ENCODE measurements at places on chromosomes 7 and 10.

- DNase-seq: no peak
Measured at GRCh38 chr10:132543916-132544743, 6.5 kb downstream of the INPP5A start.

GRCh38 chr7:100778061-100778621, 44.7 kb downstream of the ZAN start:
- DNase-seq: no peak

DNA sequence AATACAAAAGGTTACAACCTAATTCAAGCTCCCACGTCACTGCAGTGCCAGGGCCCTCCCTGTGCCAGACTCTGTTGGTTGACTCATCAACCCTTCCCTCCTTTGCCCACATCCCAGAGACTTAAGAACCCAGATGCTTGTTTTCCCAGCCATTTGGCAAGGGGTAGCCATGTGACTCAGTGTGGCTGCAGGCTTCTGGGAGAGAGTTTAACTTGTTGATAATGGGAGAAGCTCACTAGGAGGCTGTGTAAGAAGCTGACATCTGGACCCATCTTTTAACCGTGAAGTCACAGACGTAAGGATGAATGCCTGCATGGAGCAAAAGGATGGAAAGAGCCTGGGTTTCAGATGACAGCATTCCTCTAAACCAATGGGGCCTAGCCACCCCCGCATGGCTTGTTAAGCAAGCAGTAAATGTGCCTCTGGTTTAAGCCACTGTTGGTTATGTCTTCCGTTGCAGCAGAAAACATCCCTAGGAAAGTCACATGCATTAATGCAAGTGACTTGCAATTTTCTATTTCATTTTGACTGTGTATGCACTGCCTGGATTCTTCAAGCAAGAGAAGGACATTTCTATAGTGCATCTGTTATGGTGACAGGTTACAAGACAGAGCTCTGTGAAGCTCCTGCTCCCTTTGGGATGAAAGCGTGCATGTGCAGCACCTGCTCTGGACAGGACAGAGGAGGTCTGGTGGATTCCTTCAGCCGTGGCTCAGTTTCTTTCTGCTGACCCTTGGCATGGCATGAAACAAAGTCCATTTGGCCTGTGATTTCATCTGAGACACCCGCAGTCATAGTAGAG, 57.5 kb upstream of the CREB5 start:
- no peak for DNase-seq

- no peak for DNase-seq
Measured at GRCh38 chr10:33125522-33126517, 167.8 kb upstream of the ITGB1 start.

GRCh38 chr10:93941606-93942005, 47.8 kb downstream of the SLC35G1 start:
- no peak for DNase-seq

GRCh38 chr10:98212196-98212595, 55.8 kb downstream of the LOXL4 start:
- no peak for DNase-seq

DNA sequence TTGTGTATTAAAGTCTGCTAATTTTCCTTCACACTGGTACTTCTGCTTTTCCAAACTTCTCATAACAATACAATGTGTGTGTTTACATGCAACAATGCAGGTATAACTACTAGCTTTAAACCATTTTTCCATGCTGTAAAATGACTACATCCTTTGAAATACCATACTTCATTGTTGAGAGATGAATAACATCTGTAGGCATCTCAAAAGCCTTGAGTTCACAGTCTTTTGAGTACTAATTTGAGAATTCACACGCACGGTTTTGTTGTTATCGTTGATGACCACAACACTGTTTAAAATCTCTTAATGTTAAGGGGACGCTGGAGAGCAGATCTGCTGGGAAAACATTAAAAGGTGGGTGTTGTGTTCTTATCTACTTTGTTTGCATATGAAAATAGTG, 37.4 kb downstream of the SEMA3A start:
- DNase-seq: no peak

DNA sequence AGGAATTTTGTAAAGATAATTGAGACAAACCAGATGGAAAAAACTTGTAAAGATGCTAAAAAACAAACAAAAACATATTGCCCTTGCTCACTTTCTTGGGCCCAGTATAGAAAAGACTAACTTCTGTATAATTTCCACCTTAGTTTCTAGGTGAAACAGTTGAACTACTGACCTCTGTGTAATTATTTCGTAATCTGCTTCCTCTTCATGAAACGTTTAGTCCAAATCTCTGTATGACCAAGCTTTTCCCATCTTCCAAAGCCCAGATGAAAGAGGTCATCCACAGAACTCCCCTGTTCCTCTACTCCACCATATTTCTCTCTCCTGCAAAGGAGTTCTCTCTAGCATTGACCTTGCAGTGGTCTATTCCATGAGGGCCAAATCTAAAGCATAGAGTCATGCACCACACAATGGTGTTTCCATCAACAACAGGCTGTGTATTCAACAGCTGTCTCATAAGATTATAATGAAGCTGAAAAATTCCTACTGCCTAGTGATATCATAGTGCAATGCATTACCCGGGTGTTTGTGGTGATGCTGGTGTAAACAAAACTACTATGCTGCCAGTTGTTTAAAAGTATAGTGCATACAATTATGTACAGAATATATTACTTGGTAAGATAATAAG, 647.6 kb downstream of the TNS3 start:
- no peak for DNase-seq

- no peak for DNase-seq
Measured at GRCh38 chr10:119431034-119431772, 111.3 kb downstream of the RGS10 start.

- no peak for DNase-seq
Measured at GRCh38 chr10:132347211-132347930, 15.4 kb downstream of the LRRC27 start.

- DNase-seq: no peak
Measured at GRCh38 chr10:17273403-17273802, 45.4 kb downstream of the VIM start.

- DNase-seq: peak; percentile 47
Measured at GRCh38 chr7:100694098-100694745, at the start of gene GIGYF1. GIGYF1 (minus strand) TSS chr7:100694250; CDS start chr7:100688238, 6,012 bp downstream.

DNA sequence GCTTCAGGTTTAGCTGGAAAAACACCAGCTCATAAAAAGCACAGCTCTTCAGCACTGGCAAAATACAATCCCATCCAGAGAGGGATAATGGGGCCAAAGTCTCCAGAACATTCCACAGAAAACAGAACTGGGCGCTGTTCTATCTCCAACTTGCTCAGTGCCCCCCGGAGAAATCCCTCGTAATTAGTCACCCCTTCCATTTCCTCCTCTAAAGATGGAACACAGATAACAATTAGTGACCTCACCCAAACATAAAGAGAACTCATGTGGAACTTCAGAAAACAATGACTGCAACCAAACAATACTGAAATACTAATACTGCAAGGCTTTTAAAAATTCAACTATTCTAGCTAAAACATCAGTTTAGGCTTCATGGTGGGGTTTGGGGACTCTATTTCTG, 46.3 kb downstream of the KIAA1549 start:
- DNase-seq: no peak

GRCh38 chr7:16755397-16755796, 1.8 kb downstream of the TSPAN13 start:
- DNase-seq: no peak

GRCh38 chr10:60731134-60731885, 47.0 kb upstream of the CDK1 start:
- no peak for DNase-seq

DNA sequence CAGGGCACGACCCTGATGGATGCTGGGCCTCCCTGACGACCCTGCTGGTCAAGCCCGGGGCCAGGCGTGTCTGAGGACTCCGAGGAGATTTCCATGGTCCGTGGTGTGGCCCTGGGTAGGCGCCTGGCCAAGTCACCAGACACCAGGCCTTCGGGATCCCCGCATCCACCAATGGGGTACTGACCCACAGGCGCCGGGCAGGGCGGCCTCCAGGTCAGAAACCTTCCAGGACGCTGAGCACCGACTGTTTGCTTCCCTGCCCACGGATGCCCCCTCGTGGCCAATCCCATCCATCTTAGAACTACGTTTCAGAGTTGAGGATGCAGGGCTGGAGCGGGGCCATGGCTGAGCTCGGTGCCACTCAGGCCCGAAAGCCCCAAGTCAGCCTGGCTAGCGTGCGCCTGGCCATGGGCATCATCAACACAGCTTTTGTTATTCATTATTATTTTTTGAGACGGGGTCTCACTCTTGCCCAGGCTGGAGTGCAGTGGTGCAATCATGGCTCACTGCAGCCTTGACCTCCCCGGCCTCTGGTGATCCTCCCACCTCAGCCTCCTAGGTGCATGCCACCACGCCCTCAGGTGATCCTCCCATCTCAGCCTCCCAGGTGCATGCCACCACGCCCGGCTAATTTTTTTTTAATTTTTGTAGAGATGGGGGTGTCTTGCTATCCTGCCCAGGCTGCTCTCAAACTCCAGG, 7.1 kb upstream of the AMZ1 start:
- DNase-seq: peak; percentile 86

- no peak for DNase-seq
Measured at GRCh38 chr10:42952349-42952748, 124.5 kb upstream of the RET start.

DNA sequence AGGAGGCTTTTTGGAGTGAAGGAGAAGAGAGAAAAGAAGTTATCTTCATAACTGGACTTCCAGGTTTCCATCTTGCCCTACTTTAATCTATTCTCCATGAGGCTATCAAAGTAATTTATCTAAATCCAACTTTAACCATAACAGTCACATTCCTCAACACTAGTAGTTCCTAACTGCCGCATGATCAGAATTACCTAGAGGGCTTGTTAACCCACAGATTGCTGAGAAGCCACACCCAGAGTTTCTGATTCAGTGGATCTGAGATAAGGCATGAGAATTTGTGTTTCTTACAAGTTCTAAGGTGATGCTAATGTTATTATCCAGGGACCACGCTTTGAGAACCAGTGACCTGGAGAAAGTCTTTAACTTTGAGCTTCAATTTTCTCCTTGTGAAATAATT, 8.3 kb upstream of the COL1A2 start:
- DNase-seq: no peak

GRCh38 chr10:33939892-33940291, 605.4 kb upstream of the NRP1 start:
- no peak for DNase-seq

- peak; percentile 42 for DNase-seq
Measured at GRCh38 chr7:74617180-74617744, 40.3 kb upstream of the GTF2I start.

DNA sequence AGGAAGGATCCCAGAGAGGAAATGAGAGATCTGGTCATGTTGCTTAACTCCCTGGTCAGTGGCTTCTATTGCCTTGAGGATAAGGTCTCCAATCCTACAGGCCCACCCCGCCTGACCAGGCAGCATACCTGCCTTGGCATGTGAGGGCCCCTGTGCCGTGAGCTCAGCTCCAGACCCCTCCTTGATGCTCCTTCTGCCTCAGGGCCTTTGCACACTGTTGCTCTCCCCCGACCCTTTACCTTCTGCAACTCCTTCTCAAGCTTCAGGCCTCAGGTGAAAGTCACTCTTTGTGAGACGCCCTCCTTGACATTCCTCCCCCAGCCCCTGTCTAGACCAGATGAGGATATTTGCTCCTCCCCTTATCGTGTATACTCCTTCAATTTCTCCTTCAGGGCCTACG, 62.8 kb downstream of the FAM241B start:
- no peak for DNase-seq
